Stimulated activated CD8-positive, alpha-beta memory T cell treated with anti-CD3 and anti-CD28 coated beads, Interleukin-2, amount 100 ng/mL, for 48 hours (primary cell): ENCODE measurements at places on chromosomes 3 and 15.

- DNase-seq = no peak
Observed at GRCh38 chr15:95032156-95032555, 800.8 kb downstream of the MCTP2 start.

DNA sequence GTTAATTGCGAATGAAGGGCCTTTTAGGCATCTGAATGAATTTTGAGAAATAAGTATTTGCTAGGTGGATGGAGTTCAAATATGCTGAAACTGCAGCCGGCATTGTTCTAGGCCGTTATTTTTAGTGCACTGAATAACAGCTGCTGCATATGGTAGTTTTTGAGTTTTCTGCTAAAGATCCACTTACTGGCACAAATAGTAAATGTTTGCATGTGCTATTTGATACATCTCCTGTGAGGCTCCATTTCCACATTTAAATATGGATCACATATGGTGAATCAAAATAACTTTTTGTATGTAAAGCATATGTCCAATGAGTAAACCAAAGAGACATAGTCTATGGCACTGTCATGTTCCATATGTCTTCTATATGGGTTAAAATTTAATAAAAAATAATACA lies 56.7 kb upstream of the CNTN4 start:
- no peak for DNase-seq

DNA sequence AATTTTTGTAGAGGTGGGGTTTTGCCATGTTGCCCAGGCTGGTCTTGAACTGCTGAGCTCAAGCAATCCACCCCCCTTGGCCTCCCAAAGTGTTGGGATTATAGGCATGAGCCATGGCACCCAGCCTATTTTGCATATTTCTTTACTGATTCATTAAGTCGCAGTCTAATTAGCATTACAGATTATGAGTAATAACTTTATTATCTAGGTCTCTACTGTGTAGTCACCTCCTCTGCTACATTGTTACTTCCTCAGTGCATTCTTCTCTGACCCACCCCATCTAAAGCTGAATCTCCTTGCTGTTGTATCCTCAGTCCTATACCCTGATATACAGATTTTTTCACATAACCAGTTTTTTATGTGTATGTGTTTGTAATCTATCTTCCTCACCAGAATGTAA lies 61.7 kb downstream of the TFDP2 start:
- DNase-seq = no peak

- no peak for DNase-seq
Observed at GRCh38 chr3:127970966-127971592, 56.0 kb downstream of the KBTBD12 start.

DNA sequence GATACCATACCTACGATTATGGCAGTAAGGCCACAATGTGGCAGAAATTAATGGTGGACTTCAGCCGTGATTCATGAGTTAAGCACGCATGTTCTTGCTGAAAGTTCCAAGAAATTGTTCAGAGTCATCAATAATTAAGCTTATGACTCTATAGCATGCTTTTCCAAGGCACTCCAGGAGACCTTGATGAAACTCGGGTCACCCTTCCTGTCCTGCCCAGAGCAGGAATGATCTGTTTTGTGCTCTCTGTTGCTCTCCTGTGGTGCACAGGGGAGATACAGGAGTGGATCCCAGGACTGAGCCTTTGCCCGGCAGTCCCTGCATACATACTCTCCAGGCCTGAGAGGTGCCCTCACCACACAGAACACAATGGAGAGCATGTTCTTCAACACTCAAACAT lies 141.6 kb upstream of the SLC2A2 start:
- no peak for DNase-seq
